HCT116 (cell line): ENCODE measurements at places on chromosomes 5 and 9. TPM values are rescaled to one million over a fixed set of nuclear protein-coding genes. Genes with fewer than 3 reads are reported as not detected.

DNA sequence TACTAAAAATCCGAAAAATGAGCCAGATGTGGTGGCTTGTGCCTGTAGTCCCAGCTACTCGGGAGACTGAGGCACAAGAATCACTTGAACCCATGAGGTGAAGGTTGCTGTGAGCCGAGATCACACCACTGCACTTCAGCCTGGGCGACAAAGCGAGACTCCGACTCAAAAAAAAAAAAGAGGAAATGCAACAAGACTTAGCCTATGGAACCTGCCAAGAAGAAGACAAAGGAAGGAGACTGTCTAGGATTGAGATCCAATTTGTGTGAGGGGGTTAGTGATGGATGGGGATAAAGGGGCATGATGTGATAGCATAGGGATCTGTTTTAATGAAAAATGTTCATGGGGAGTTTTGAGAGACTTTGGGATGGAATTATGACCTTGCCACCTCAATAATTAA lies 72.9 kb downstream of the RAB24 start:
- no peak for DNase-seq

DNA sequence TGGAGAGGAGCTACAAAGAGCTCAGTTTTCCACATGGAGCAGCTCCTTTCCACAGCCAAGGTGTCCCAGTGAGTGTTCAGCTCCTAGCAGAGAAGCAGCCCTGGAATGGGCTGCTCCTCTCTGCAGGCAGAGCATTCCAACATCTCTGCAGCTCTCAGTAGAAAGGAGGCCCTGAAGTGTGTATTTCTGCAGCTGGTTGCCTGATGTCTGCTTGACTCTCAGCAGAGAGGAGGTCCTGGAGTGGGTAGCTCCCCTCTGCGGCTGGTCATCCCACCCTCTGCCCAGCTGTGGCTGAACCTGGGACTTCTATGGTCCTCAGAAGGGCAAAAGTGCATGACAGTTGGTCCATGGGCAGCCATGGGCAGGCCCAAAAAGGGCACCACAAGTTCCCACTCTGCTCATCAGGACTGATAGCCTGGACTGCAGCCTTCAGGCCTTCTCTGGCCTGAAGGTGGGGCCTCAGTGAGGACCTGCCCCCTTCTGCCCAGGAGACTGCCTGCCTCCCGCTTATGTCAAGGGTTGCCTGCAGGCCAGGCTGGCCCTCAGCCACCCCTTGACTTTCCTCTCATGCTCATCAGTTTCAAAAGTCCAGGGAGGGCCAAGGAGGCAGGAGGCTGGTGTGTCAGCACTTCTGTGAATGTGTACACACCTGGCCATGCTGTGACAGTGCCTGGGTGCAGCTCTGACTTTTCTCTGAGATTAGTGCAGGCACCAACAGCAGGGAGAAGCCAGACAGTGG lies 605.9 kb upstream of the FAM174A start:
- DNase-seq: no peak

DNA sequence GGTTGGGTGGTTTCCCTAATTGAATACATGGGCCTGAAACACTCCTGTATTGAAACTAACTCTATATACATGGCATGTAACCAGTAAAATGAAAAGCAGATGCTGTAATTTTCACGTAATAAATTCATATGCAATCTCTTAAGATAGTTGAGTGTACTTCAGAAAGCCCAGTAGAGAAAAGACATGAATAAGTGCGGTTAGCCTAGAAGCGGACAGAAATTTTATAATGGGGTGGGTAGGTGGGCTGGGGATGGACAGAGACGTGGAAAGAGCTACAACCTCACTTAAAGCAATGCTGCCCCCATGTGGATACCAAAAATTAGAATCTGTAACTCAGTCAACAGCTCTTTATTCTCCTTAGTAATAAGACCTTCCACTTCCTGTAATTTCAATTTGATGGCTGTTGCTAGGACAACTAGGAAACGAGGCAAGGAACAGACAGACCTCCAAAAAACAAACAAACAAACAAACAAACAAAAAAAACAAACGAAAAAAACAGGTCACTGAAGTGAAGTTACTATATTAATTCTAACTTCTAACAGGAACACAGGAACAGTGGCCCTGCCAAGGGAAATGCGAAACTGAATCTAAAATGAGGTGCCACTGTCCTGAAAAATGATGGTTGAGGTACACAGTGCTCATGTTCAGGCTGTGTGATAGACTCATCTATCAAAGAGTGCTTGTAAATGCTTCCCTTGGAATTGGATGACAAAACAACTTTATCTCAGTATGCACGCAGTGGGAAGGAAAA lies 103.4 kb upstream of the GNA14 start:
- peak; percentile 12 for DNase-seq

DNA sequence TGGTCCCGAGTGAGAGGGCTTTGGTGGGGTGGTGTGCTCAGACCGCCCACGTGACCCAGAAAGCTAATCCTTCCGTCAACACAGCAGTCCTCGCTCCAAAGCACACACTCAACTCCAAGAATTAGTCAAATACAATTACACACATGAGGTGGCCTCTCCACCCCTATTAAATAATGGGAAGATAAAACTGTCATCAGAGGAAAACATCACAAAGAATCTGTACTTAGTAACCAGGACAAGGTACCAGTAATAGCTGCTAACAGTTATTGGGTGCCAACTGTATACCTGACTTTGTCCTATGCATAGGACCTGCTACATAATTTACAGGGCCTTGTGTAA lies 222.8 kb downstream of the HSPA4 start:
- no peak for DNase-seq

DNA sequence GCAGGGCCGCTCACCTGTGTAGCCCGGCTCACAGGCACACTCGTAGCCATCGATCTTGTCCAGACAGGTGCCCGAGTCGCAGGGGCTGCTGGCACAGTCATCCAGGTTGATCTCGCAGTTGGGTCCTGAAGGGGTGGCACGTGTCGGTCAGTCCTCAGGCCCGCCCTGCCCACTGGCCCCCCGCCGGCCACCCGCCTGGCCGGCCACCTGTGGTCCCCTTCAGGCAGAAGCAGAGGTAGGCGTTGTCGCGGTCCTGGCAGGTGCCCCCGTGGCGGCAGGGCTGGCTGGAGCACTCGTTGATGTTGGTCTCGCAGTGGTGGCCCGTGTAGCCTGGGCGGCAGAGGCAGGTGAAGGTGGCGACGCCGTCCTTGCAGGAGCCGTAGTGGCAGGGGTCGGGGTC lies 30.6 kb downstream of the NOTCH1 start:
- DNase-seq: no peak

- no peak for DNase-seq
These were observed 530 bp downstream of the TMEFF1 start for GRCh38 chr9:100473276-100474081.

GRCh38 chr9:123924727-123925126 lies 5.2 kb downstream of the DENND1A start:
- no peak for DNase-seq

DNA sequence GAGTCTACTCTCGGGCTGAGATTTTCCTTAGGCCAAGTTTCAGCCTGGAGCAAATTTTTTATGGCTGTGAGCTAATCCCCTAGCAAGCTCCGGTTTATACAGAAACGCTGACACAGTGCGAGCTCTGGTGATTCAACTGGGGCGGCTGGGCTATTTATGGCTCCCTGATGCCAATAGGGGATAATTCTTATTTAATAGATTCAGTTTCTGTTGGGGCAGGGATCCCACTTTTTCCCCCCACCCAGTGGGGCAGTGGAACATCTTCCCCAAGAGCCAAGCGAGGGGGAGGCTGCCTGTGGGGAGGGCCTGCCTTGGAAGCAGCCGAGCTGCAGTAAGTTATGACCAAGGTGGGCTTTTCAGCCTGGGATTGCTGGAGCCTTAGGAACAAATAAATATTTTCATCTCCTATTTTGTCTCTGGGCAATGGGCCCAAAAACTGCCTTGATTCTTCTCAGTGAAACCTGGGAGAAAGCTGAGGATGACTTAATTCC lies 129.1 kb downstream of the MACROH2A1 start:
- no peak for DNase-seq

- no peak for DNase-seq
These were observed 1.4 kb downstream of the RALGPS1 start for GRCh38 chr9:126915846-126916543.

DNA sequence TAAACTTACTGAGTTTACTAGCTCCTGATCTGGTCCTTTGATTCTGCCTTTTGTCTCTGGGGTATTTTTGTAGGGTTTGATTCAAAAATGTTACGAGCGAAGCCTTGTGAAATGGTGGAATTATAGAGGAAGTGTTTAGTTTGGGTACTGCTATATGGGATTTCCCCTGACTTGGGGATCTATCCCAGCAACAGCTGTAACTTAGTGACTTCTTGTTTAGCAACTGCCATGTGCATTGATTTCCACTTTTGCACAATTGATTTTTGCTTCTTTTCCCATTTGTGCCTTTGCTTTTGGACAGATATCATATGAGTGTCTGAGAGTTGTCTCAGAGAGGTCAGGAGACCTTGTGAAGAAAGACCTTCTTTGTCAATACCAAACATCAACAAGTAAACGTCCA lies 248.5 kb upstream of the DAP start:
- no peak for DNase-seq

OR1J2 gene
- not detected for total RNA-seq
